Activated naive CD4-positive, alpha-beta T cell treated with anti-CD3 and anti-CD28 coated beads, Interleukin-2, amount 10 ng/mL, durations not matched to agents 7 days and 5 days (primary cell): ENCODE measurements at places on chromosomes 5 and 9.
A peak's percentile ranks its signal among the peaks of the same experiment; 100 is the strongest.

DNA sequence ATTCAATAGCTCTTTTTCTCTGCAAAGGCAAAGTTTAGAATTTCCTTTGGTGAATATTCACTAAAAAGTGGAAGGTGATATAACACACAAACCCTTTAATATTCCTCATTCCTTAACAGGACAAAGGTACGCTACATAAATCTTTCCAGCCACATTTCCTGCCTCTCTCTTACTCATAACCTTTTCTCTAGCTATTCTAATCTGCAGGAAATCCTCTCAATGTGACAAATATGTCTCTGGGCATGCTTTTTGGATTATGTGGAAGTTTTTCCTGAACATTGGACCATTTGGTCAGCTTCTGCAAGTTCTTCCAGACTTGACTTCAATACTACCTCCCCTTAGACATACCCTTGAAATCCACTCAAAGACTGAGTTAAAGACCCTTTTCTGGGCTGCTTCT is 186.3 kb upstream of the TUSC1 start:
- no peak for DNase-seq

DNA sequence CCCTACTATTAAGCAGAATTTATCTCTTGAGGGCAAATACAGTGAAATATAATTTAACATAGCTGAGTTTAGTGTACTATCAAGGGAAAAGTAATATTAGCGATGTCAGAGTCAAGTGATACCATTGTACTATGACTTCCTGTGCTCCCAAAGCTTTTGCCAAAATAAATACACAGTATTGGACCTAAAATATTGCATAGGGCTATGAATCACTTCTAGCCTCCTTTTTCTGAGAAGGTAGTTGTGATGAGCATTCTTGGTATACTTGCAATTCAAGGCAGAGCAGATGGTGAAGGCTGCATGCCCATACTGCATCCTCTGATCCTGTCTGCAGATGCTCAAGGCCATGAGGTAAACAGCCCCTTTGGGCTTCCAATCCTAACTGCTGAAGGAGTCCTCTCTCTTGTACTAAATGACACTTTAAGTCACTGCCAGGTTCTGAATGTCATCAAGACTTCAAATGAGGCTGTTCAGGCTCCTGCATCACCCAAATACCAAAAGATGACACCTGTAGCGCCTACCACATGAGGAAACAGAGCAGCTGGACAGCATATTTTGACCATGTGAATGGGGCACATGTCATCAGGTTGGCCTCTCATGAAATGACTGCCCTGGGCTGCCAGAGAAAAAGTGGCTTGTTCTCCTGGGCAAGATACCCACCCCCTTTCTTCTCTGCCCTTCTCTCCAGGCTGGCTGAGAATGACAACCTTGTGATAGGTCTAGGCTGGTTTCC is 29.7 kb upstream of the PPP2CA start:
- no peak for DNase-seq

DNA sequence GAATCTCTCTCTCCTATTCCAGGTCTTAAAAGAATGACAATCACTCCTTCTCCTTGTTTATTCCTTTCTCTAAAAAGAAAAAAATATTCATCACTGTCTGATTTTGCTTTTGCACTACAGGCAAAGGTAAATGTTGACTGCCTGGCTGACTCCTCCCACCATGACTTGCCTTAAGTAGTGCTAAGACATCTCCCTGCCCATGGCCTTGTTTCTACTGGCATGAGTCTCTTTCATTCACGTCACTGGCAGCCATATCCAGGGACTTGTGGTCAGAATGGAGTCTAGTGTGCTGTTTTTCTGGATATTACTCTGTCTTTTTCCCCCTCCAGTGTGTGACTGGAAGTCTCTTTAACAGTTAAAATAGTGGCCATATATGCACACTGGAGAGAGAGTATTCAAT is 522.9 kb upstream of the DAB2 start:
- no peak for DNase-seq

DNA sequence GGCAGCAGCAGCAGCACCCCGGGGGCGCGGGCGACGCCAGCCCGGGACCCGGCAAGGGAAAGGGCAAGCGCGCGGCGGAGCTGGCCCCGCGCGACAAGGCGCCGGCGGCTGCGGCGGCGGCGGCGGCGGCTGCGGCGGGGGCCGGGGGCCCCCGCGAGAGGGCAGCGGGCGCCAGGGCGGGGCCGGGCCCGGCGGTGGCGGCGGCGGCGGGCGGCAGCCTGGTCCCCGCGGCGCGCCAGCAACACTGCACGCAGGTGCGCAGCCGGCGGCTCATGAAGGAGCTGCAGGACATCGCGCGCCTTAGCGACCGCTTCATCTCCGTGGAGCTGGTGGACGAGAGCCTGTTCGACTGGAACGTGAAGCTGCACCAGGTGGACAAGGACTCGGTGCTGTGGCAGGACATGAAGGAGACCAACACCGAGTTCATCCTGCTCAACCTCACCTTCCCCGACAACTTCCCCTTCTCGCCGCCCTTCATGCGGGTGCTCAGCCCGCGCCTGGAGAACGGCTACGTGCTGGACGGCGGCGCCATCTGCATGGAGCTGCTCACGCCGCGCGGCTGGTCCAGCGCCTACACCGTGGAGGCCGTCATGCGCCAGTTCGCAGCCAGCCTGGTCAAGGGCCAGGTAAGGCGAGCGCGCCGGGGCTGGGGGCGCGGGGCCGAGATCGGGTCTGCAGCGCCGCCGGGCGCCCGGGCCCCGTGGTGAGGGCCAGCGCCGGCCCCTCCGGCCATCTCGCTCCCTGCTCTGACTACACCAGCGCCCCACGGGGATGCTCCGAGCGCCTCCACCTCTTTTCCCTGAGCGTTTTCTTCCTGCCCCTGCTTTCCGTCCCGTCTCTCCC is at the start of gene UBE2QL1:
UBE2QL1 (plus strand) TSS at position 238 of the 843 bp plus-strand sequence; CDS start at position 273, 35 bp downstream.
- peak; percentile 27 for DNase-seq

DNA sequence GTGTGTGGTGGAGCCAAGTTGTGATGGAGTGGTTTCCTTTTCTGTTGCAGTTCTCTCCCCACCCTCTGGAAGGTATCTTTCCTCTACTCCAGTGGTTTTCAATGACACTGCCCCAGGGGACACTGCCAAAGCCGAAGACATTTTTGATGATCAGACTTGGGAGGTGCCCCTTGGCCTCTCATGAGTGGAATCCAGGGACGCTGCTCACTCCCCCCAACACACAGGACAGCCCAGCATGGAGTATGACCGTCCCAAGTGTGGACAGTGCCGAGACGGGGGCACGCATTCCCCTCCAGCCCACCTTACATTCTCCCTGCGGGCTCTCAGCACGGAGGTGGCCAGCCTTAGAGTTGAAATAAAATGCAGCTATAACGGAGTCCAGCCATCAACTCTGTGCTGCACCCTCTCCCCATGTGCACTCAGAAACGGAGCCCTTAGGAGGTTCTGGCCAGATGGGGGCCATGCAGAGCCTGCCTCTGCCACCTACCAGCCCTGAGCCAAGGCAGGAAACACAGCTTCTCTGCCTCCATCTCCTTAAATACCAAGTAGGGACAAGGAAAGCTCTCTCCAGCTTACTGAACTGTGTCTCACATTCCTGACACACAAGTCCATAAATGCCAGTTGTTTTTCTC is 150.8 kb downstream of the ROR2 start:
- no peak for DNase-seq

DNA sequence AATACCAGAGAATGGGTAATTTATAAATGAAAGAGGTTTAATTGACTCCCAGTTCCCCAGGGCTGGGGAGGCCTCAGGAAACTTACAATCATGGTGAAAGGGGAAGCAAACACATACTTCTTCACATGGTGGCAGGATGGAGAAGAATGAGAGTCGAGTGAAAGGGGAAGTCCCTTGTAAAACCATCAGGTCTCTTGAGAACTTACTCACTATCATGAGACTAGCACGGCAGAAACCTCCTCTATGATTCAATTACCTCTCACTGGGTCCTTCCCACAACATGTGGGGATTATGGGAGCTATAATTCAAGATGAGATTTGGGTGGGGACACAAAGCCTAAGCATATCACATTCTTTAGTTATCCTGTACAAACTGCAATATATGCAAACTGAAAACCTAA is 609.4 kb downstream of the MTRR start:
- no peak for DNase-seq
